Activated CD8-positive, alpha-beta memory T cell treated with anti-CD3 and anti-CD28 coated beads for 4 hours (primary cell): ENCODE measurements at places on chromosomes 16 and 17.

DNA sequence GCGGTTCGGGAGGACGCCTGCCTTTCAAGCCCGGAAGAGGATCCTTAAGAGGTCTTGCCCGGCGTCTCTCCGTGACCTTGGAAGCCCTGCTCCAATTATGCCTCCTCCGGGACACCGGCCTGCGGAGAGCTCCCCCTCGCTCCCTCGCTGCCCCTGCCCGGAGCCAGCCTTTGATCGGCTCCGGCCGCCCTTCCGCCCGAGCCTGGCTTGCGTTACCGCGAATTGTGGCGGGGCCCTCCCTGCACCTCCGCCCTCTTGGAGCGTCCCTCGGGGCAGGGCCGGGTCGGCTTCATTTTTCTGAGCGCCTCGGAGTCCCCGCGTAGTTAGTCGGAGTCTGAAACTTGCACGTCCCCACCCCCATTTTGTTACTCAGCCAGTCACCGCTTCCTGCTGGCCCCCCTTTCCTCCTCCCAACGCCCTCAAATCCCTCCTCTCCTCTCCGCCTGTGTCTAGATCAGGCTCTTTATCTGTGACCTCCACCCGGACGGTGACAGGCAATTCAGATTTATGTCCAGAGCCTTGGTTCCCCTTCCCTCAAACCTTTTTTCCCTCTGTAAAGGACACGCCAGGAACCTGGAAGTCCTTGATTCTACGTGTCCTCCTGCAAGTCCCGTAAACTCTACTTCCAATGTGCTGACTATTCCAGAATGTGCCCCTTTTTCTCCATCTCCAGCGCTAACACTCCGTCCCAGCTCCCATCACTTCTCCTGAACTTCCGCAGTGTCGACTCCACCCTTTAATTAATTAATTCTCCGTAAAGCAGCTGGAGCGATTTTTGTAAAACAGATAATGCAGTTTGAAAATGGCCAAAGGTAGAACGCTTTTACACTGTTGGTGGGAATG lies 569 bp upstream of the RABEP2 start:
- peak; percentile 63 for DNase-seq

- no peak for DNase-seq
Observed at GRCh38 chr17:77153472-77153871, 12.7 kb downstream of the SEC14L1 start.

- DNase-seq: no peak
Observed at GRCh38 chr16:81681311-81681710, 97.8 kb upstream of the PLCG2 start.

DNA sequence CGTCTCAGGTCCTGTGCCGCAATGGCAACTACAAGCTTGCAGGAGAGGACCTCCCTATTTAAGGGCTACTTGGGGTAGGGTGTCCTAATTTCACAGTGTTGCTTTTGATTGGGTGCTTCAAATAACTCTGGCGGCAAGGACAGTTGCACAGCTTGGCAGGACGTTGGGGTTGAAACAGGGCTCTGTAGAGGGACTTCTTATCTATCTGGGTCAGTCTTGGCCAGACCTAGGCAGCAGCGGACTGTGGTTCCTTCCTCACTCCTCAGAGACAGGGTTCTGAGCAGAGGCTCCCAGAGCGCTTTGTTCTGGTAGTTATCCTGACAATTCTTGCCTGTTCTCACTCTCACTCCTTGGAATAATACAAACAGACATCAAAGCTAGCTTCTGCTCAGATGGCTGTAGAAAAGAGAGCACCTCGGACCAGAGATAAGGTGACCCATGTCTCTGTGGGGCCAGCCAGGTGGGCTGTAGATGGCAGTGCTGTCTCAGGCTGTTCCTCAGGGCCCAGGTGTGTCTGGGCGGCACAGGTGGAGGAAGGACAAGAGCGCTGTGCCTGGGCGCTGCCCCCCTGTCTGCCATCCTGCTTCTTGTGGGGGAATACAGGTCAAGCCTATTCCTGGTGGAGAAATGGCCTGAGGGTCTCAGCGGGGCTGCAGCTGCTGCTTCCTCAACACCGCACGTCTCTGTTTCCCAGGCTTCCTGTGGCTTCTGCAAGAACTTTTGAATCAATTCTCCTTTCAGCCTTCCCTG lies 61.0 kb downstream of the PLD6 start:
- no peak for DNase-seq

DNA sequence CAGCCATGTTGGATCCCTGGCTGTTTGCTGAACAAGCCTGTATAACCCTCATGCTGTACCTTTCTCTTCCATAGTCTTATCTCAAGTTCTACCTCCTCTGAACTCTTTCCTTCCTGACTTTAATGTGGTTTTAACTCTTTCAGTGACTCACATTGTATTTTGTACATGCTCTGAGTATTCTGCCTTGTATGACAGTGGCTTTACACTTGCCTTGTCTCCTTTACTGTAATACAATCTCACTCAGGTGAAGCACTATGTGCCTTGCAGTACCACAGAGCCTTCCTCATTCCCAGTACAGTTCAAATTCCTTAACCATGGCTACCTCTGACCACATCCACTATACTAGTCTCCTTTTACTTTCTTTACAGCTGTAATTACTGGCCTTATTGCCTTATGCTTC lies 14.1 kb downstream of the PSMD11 start:
- no peak for DNase-seq
